ENCODE measurements at places on chromosomes 2 and 18. TPM values are rescaled to one million over a fixed set of nuclear protein-coding genes. Genes with fewer than 3 reads are reported as not detected.

GTF3C2 gene
- total RNA-seq = 53.5 TPM

SAP130 gene
- total RNA-seq = 4.4 TPM

- no peak for DNase-seq
Measured at GRCh38 chr2:238599549-238600505, 173.1 kb downstream of the ASB1 start.

DNA sequence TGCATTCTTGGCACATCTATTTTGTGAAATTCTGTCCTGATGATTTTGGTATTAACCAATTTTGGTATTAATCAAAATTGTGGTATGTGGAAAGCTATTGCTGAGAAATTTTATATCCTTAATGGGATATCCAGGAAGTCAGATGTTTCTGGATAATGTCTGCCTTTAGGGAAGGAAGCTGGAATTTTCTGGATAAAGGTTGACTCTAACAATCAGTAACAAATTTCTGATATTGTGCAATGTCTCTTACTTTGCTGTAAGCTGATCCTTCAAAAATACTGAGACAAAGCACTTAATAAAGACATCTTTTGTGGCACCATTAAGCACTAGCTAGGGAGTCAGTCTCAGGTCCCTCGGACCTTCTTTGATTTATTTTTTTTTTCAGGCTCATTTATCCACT is 100.8 kb upstream of the UGP2 start:
- no peak for DNase-seq

LRATD1 gene
- total RNA-seq = not detected

UGT1A3 gene
- total RNA-seq = not detected

- no peak for DNase-seq
Measured at GRCh38 chr2:222485367-222486211, 61.2 kb downstream of the SGPP2 start.

- no peak for DNase-seq
Measured at GRCh38 chr2:208182835-208183234, 7.0 kb downstream of the C2orf80 start.

STPG4 gene
- not detected for total RNA-seq

DNA sequence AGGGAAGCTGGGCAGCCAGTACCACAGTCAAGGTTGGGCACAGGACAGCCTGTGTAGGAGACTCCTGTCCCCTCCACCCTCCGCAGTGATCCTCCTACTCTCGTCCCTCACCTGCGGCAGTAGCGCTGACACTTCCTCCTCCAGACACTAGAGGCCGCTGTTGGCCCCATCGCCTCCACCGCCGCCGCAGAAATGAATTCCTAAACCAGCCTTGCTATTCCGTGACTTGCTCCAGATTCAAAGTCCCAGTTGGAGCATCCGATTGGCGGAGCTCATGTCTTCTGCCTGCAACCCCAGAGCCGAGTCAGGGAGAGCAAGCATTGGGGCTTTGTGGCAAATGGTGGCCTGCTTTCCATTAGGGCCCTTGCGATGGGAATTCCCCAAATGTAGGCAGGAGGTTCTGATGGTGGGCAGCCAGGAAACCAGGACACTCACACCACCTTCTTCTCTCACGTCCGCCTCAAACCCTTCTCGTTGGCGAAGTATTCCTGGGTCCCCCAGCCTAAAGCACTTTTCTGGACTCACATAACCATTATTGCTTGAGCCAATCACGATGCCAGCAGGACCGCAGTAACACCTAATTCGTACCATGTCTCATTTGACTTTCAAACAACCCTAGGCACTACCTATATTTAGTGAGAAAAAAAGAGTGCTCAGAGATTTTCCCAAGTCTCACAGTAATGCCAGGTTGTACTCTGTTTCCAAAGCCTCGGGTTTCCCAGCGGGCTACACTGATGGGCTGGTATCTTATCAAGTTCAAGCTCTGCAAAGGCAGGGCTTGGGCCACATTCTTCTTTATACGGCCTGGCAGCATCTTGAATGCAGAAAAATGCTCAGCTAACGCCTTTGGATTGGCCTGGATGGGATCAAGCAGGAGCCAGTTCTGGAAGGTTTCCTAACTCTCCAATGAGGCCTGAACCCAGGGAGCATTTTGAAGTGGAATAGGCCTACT is 1.2 kb upstream of the DNAJB2 start:
- peak; percentile 62 for DNase-seq

EGR4 gene
- not detected for total RNA-seq

LCT gene
- not detected for total RNA-seq

NXPH2 gene
- total RNA-seq = not detected

DNA sequence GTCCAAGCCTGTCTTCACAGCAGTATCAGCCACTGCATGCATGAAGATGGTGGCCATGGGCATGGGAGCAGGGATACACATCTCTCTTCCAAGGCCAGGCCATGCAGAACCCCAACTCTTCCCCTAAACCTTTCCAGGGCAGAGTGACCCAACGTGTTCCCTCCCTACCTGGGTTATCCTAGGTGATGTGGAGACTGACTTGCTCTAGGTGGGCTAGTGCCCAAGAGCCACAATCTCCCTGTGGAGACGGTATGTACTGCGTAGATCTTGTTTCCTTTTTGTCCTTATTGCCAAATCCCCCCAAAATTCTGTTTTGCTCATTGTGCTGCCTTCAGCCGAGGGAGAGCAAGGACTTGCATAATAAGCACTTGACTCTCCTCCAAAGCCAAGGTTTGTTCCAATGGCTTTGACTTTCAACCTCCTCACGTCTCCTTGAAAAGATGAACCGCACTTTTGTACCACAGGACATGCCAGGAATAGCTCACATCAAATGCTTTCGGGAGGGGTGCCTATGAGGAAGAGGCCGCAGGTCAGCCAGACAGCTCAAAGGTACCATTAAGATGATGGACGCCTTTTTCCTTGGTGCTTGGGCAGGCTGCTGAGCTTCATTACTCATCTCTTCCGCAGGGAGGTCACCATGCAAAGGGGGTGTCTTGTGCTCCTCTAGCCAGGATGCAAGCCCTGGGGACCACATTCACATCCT is 76.2 kb upstream of the GLI2 start:
- no peak for DNase-seq

STARD6 gene
- total RNA-seq = 1.3 TPM

DNA sequence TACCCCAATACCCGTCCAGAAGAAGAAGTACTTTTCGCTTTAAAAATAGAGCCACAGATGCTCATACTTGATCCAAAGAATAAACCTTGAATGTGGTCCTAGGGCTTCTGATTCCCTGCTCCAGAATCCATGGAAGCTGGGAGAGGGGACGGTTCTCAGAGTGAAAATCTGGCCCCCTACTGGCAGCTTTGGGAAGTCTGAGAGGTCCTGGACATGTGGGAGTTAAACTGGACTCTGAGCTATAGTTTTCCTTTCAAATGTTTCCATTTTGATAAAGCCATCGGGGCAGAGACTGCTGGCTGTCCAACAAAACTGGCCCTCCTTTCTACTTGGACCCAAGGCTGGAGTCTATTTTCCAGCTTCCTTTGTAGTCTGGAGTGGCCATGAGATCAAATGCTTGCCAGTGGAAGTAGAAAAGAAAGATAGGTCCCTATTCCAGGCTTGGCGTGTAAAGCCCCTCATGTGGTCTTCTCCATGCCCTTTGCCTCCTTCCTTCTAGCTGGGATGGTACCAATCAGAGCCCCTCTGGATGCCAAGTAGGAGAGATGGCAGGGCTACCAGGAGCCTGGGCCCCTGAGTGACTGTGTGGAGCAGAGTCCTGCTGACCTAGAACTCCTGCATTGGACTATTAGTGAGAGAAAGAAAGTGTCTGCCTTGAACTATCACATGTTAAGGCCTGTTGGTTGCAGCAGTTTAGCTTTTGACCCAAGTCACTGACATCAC is 37.7 kb upstream of the TBC1D8 start:
- peak; percentile 28 for DNase-seq

SMPD4 gene
- total RNA-seq = 27.8 TPM

GRCh38 chr2:216665717-216666116 is 29.6 kb downstream of the IGFBP5 start:
- DNase-seq = no peak

- DNase-seq = no peak
Measured at GRCh38 chr18:11980163-11980493, 1.2 kb upstream of the IMPA2 start.

GRCh38 chr2:235537587-235537986 is 43.7 kb downstream of the AGAP1 start:
- no peak for DNase-seq

Measured in MG63 (cell line).